ENCODE measurements at places on chromosomes 7 and 10. TPM values are rescaled to one million over a fixed set of nuclear protein-coding genes. Genes with fewer than 3 reads are reported as not detected.

The ANXA8 gene
- total RNA-seq: 79.4 TPM

The TRPV5 gene
- total RNA-seq: not detected

The PPP1R9A gene
- 1.0 TPM for total RNA-seq

The CTBP2 gene
- total RNA-seq: 123 TPM

The PRKG1 gene
- 0.26 TPM for total RNA-seq

The TACR2 gene
- under 0.01 TPM for total RNA-seq

The TAS2R4 gene
- total RNA-seq: 1.8 TPM

The DNAJC12 gene
- 0.26 TPM for total RNA-seq

The HOXA2 gene
- not detected for total RNA-seq

The SUN3 gene
- total RNA-seq: 0.51 TPM

The ACTL6B gene
- not detected for total RNA-seq

The IFIT5 gene
- 5.3 TPM for total RNA-seq

The NPSR1 gene
- not detected for total RNA-seq

The KLHL7 gene
- total RNA-seq: 28.7 TPM

The DNAH11 gene
- 2.6 TPM for total RNA-seq

The LRRD1 gene
- 0.13 TPM for total RNA-seq

The ANKRD26 gene
- total RNA-seq: 4.7 TPM

The MYOF gene
- 133 TPM for total RNA-seq

The OR6V1 gene
- not detected for total RNA-seq

The LHFPL3 gene
- not detected for total RNA-seq

The PNLIPRP3 gene
- 53.2 TPM for total RNA-seq

The ZDHHC16 gene
- total RNA-seq: 37.6 TPM
